ENCODE measurements at places on chromosomes 1 and 21.

DNA sequence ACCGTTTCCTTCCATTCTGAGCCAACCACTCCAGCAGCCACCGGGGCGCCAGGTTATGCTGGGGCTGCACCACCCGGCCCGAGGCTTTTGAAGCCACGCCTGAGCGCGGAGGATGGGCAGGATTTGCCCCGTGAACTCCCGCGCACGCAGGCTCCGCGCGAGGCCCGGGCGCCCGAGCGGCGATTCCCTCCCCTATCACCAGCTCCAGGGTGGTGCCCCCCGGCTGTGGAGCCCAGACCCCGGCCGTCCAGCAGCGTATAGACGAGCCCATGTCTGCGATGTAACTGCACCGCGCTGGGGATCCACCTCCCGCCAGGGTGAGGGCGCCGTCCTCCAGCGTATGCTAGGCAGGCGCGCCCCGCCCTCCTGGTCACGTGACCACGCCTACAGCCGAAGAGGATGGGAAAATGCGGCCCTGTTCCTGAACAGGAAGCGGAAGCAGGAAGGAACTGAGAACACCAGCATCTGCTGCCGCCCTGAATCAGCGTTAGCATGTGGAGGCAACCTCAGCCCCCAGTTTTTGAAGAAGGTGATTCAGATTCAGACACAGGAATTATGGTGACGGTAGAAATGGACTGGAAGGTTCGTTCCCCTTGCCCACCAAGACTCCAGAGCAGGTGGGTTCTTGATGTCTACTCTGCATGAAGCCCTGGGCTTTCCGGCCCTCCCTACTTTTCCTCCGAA lies 46.0 kb downstream of the VPS26C start:
- DNase-seq, result peak; percentile 95

- DNase-seq, result no peak
These were observed 71.0 kb downstream of the AJAP1 start for GRCh38 chr1:4725416-4725815.

DNA sequence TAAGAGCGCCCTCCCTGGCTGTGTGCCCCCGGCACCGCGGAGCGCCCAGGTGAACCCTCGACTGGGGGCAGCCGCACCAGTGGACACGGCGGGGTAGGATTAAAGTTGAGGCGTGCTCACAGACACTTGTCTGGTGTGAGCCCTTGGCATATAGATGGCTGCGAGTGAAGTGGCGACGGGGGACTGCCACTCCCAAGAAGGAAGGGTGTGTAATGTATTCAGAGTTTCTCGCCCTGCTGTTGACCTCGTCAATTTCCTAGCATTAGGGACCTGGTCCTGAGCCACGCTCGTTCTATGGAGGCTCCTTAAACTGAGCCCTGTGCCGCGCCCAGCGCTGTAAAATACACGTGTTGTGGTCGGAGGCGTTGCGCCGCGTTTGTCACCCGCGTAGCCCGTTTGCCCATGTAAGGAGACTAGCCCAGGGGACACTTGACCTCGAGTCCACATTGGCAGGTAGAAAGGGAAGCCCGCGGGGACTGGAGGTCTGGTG lies 554 bp downstream of the EVA1C start:
- DNase-seq, result no peak

DNA sequence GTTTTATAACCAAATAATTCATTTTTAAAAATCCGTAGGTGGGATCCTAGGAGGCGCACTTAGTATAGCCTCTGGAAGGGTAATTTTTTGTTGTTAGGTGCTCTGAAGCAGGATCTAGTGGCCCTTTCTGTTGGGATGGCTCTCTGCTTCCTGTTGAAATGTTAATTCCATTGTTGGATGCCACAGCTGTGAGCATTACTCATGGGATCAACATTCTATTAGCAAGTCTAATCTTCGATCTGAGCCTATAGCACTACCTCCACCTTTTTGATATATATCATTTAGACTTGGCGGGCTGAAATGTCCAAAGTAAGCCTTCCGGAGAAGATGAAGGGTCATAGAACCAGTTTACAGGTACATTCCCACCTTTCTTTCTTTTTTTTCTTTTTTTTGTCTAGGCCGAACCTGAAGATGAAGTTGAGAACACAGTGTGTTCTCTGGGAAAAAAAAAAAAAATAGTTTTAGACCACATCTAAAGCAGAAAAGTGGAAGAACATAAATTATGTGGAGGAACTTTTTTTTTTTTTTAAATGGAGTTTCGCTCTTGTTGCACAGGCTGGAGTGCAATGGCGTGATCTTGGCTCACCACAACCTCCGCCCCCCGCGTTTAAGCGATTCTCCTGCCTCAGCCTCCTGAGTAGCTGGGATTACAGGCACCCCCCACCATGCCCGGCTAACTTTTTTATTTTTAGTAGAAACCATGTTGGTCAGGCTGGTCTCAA lies 1.4 kb downstream of the CXADR start:
- no peak for DNase-seq

DNA sequence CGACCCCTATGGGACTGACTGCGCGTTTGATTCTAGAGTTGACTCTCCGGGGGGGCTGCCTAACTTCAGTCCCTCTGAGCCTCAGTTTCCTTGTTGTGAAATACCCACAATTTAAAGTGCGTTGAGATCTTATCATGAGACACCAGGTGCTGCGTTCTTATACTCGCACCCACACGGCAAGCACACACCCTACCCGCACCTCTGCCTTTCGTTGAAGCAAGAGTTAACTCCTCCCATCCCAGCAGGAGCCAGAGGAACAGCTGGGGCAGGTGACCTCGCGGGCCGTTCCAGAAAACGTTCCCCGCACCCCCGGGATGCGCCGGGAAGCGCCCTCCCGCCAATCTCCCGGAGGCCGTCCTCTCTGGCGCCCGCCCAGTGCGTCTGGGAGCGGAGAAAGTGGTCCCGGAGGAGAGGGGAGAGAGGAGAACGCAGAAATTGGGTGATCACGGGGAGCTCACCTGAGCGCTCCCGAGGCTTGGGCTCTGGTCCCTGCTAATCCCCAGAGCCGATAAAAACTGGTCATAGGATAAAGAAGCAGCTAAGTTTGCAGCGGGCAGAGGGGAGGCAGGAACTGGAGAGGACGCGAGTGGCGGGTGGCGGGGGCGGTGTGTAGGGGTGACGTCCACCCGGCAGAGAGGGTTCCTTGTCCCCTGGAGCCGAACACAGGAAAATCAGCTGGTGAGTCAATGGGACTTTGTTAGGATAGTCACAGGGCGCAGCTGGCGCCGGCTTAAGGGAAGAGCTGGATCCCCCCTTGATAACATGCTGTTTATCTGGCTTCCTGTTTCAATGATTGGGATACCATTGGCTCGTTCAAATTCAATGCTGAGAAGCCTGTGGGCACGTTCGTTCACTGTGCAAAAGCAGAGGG lies 869 bp downstream of the NAV1 start:
- no peak for DNase-seq

DNA sequence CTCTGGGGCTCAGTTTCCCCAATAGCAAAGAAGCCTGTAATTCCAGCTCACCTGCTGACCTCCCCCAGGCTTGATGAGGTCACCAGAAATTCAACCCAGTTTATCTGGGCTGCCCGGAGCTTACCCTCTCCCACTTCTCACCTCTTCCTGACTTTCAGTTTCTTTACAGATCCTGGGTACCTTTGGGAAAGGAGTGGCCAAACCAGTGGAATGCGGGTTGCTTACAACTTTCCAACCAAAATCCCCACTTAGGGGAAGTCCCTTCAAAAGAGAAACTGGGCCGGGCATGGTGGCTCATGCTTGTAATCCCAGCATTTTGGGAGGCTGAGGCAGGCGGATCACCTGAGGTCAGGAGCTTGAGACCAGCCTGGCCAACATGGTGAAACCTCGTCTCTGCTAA lies 5.9 kb upstream of the MARCKSL1 start:
- no peak for DNase-seq

DNA sequence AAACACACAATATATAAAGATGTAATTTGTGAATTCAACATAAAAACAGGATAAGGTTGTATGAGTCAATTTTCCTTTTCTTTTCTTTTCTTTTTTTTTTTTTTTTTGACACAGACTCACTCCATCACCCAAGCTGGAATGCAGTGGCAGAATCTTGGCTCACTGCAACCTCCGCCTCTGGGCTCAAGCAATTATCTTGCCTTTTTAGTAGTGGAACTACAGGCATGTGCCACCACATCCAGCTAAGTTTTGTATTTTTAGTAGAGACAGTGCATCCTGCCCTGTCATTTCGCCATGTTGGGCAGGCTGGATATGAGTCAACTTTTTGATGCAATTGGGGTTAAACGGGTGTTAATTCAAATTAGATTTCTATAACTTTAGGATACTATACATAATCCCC lies 10.3 kb upstream of the SPRR2B start:
- no peak for DNase-seq

GRCh38 chr1:109910123-109910962 lies at the start of gene CSF1:
TSS of gene CSF1 (plus strand) at chr1:109910849. CDS start at chr1:109911024, 175 bp downstream.
- peak; percentile 62 for DNase-seq

DNA sequence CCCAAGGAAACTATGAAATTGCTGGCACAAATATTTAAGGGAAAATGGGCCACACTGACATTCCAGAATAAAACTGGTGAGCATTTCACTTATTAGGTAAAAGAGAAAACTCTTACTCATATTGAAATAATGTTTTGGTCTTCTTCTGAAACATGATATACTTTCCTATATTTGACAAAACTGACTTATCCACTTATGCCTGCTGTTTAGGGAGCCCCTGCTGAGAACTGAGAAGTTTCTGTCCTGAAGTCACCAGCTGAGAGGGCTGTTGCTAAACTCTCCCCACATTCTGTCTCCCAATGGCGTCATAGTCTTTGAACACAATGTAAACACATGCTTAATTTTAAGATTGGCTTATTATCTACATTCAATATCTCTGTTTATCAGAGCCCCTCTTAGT lies 46.8 kb upstream of the ZC3H11B start:
- no peak for DNase-seq

Measured in activated T-cell treated with anti-CD3 and anti-CD28 coated beads, Interleukin-2, amount 50 U/mL, for 1 hour (primary cell).